ENCODE measurements at places on chromosomes 7 and 10. TPM values are rescaled to one million over a fixed set of nuclear protein-coding genes. Genes with fewer than 3 reads are reported as not detected.
A peak's percentile ranks its signal among the peaks of the same experiment; 100 is the strongest.

C7orf57 gene
- total RNA-seq: 0.42 TPM

CCL24 gene
- not detected for total RNA-seq

- peak; percentile 28 for DNase-seq
These were observed 3.1 kb upstream of the BRI3 start for GRCh38 chr7:98278408-98278807.

DNA sequence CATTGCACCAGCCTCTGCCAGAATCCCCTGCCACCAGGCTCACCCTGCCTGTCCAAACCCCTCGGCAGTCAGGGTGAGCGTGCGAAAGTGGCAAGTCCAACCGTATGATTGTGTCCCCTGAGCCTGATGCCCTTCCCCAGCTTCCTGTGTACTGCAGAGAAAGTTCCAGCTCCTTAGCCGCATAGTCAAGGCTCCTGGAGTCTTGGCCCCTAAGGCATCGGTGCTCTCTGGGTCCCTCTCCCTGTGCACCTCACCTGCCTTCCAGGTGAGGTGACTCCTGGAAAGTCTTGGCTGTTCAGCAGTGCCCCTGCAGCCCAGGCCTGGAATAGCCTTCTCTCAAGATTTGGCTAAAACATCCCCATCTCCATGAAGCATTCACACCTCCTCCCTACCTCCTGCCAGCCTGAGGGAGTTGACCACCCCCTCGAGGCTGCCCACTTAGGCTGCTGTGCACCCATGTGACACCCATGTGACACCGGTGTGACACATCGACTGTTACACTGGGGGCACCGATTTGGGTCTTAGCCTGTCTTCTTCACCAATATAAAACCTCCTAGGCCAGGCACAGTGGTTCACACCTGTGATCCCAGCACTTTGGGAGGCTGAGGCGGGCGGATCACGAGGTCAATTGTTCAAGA, 56.1 kb upstream of the ELN start:
- DNase-seq: peak; percentile 86

- no peak for DNase-seq
These were observed 107.3 kb downstream of the NRCAM start for GRCh38 chr7:108348913-108349312.

- DNase-seq: peak; percentile 48
These were observed 35.1 kb upstream of the SAMD8 start for GRCh38 chr10:75076348-75076747.

DNA sequence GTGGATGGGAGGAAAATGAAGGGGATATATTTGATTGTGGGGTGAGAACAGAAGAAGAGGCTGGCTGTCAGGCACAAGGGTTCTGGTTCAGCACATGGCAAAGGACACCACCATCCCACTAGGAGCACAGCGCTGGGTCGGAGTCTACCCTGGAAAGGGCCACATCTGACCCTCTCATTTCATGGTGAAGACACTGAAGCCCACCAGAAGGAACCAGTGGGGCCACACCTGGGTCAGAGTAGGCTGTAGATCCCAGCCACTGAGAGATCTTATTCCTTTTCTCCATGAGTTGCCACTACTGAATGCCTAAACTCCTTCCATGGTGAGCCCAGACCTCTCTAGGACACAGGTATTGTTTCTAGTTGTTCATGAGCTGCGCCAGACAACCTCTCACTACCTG, 25.8 kb downstream of the SFTPD start:
- DNase-seq: no peak

DNA sequence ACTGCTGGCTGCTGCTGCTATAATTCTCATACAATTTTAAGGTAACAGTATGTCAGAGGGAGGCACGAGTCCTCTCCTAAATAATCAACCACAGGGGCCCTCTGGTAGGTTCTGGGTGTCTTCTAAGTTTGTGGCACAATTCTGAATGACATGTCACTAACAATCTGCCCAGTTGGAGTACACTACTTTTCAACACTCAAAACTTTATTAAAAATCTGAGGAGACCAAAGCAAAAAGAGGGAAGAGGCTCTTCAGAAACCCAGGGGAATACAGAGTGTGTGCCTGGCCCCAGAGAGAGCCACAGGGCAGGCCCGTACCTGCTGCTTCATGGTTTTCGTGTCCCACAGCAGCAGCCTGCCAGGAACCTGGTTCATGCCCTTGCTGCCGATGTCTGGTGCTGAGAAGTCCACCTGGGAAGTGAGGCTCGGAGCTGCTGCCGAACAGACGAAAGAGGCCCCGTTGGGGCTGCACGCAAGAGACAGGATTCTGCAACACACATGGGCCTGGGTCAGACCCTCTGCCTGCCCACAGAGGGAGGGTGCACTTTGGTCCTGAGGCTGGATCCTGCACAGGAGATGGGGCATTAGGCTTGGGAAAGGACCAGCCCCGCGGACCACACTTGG, 18.3 kb downstream of the WDR91 start:
- DNase-seq: no peak

GRCh38 chr7:30511494-30511893, 6.9 kb upstream of the GGCT start:
- DNase-seq: no peak

GRCh38 chr10:64760371-64760770, 1239.2 kb downstream of the REEP3 start:
- DNase-seq: no peak

DNA sequence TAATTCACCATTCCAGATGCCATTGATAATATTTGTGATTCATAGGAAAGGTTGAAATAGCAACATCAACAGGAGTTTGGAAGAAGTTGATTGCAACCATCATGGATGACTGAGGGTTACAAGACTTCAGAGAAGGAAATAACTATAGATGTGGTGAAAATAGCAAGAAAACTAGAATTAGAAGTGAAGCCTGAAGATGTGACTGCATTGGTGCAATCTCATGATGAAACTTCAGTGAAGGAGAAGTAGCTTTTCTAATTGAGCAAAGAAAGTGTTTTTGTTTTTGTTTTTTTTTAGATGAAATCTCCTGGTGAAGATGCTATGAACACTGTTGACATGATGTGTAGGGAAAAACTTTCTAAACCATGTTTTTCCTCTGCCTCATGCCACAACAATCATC, 18.7 kb upstream of the CD36 start:
- no peak for DNase-seq

DNA sequence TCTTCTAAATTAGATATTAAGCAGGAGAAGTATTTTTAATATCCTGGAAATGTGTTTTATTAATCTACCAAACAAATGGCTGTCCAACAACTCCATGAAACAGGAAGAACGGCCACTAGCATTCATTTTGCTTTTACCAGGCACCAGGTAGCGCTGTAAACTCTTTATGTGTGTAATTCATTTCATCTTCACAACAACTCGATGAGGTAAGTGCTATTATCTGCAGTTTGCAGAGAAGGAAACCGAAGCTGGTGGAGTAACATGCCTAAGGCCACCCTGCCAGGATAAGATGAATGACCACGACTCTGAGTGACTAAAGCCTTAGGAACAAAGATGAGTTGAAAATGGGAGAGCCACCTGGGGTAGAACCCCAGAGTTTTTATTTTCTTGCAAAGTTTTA, 101.2 kb downstream of the KIAA1217 start:
- DNase-seq: no peak

ZKSCAN1 gene
- total RNA-seq: 19.4 TPM

MRC1 gene
- not detected for total RNA-seq

DNA sequence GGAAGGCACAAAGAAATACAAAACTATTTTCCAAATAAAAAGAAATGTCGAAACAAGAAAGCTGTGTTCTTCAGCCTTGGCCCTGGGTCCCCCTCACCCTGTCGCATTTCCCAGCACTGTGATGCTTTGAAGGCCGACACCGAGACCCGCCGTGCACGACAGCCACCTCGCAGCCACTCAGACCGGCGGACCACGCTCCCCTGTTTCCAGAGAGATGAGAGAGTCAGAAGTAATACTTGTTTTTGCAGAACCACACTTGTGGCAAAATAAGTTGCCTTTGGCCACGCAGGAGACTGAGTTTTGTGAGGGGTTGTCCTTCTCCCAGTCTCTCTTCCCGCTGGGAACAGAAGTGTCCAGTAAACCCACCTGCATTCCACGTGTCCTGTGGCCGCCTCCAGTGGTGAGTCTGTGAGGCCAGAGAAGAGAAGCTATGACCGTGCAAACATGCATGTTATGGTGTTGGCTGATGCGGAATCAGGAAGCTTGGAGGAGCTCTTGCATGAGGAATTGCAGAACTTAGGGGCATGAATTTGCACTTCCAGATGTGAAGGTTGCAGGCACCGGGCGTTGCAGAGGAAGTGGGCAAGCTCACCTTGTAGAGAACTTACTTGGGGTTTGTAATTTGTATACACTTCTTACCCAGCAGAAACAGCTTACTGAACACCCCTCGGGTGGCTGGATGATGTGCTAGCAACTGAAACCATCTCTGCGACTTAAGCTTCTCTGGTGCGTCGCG, 194.5 kb downstream of the EBF3 start:
- DNase-seq: no peak

GRCh38 chr7:77293046-77293445, 93.4 kb upstream of the FGL2 start:
- no peak for DNase-seq

- no peak for DNase-seq
These were observed 292.8 kb downstream of the SFMBT2 start for GRCh38 chr10:7117806-7118674.

GRCh38 chr7:50069613-50070012, 23.4 kb downstream of the ZPBP start:
- DNase-seq: peak; percentile 24

Data from GM23338 (cell line).